ENCODE measurements at places on chromosomes 6 and 20. TPM values are rescaled to one million over a fixed set of nuclear protein-coding genes. Genes with fewer than 3 reads are reported as not detected.
A peak's percentile ranks its signal among the peaks of the same experiment; 100 is the strongest.

Gene CPNE5
- polyA plus RNA-seq: 12.7 TPM

GRCh38 chr6:168132531-168133167, 53.6 kb upstream of the FRMD1 start:
- DNase-seq: no peak

- no peak for DNase-seq
These were observed 68.0 kb downstream of the OTOR start for GRCh38 chr20:16816192-16816591.

Gene PLN
- polyA plus RNA-seq: 5.1 TPM

GRCh38 chr6:139152892-139153271, 18.0 kb downstream of the HECA start:
- DNase-seq: peak; percentile 21

GRCh38 chr6:125190667-125191066, 37.1 kb downstream of the TPD52L1 start:
- DNase-seq: no peak

GRCh38 chr6:49558238-49558637, 7.8 kb downstream of the C6orf141 start:
- no peak for DNase-seq

DNA sequence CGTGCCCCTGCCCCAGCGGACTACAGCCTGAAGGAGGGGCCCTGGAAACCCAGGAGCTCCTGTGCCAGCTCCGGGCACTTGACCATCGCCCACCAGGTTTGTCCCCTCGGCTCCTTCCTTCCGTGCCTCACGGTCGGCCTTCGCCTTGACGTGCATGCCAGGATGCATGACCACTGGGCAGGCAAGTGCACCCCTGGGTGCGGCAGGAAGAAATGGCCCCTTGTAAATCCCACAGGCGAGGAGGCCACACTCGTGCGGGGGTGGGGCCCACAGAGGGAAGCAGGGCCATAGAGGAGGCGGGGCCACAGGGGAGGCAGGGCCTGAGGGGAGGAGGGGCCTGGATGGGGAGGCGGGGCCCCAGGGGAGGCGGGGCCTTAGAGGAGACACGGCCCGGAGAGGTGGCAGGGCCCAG, 81.7 kb downstream of the YTHDF1 start:
- DNase-seq: no peak

Gene GABBR1
- polyA plus RNA-seq: 31.7 TPM

- DNase-seq: no peak
These were observed 67.1 kb downstream of the TASP1 start for GRCh38 chr20:13571662-13572061.

DNA sequence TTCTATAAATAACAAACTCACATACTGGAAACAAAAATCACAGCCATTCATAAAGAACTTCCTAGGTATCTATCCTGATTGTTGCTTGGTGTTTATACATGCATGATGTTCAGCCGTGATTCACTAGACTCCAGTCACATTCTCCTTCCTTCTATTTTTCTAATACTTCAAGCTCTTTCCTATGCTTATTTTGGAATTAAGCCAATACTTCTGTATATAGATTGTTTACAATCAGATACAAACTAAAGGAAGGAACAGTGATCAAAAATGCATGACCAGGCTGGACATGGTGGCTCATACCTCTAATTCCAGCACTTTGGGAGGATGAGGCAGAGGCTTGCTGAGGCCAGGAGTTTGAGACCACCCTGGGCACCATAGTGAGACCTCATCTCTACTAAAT, 377.5 kb upstream of the IRAK1BP1 start:
- DNase-seq: no peak

DNA sequence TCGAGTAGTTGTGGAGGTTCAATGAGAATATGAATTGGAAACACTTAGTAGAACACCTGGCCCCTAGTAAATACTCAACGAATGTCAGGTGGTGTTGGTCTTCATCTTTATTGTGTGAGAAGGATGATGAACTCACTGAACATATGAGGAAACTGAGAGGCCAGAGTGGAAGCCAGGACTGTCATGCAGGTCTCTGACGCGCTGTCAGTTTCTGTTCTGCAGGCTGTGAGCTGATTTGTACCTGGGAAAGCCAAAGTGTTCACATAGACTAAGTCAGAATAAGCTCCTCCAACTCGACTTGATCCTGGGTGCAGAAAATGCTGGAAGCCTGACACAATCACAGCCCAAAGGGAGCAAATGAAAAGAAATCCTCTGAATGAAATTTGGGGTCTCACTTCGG, 222.2 kb downstream of the LY86 start:
- DNase-seq: no peak

DNA sequence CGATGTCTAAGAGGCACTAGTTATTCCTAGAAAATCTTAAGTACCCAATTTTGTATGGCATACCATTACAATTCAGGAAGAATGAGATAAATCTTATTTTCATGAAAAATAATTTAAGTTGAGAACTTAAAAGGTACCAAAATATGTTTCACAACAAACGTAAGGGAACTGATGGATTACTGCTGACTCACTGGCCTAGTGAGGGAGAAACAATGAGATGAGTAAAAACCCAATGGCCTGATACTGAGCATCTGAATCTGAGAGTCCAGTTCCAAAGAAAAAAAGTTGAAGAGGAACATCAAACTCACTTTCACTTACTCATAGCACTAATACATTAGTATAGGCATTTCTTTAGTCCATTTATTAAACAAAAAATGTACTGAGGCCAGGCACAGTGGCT, 56.0 kb downstream of the MDN1 start:
- DNase-seq: no peak
